ENCODE measurements at places on chromosomes 16 and 17.

DNA sequence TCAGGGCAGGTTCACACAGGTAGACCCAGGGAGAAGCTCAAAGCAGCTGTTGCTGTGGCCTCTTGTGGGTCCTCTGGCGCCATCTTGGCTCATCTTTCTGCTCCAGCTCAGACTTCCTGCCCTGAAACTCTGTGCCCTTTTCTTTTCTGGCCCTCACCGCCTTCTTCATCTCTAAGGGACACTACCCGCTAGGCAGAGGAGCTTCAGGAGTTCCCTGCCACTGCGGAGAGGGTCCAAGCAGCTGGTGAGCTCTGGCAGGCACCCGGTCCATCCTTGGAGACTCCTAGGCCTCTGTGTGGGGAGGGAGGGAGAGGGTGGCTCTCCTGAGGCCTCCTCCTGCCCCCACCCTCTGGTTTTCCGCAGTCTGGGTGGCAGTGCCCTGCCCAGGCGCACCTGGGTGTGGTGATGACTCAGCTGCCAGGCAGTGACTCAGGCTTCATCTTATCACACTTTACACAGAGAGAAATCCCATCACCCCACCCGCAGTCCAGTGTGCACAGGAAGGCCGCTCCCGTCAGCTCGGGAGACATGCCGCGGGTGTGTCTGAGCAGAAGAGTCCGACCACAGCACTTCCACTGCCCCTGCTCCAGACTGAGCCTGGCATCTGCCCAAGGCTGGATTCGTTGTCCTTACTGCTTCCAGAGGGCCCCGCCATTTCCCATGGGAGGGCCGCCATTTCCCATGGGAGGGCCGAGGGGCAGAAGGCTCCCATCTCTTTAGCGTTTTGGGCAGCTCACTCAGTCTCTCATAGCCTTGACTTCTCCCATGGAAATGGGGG, 7.3 kb downstream of the NT5C start:
- no peak for DNase-seq

DNA sequence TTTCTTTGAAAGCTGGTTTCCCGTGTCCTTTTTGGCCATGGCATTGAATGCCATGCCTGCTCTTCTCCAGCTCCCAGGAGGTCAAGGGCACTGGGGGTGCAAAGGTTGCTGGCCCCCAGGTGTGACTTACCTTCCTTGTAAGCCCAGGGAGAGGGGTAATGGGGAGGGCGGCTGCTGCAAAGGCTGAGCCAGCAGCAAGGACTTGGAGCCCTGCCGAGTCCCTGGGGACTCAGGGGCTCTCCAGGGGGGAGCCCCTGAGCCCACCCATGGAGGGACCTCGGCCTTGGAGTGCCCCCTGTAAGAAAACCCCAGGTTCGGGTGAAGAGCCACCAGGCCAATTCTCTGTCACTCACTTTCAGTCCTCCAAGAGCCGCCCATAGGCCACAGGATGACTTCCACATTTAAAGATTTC, 5.9 kb upstream of the CCL22 start:
- DNase-seq: no peak

DNA sequence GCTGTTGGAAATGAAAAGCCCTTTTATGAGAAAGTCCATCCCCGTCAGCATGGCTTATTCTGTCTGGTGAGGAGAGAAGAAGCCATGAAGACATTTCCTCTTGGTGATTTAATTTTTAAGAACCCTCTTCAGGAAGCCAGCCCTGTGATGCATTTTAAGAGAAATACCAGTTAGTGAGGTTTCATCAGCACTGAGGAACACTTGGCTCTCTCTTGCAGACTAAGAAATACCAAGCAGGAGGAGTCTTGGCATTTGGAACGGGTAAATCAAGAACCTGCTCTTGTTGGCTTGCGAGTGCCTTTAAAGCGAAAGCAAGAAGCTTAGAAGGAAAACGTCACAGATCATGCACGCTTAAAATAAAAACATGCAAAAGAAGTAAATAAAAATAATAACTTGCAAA, 17.5 kb downstream of the RAB11FIP3 start:
- no peak for DNase-seq

GRCh38 chr16:70679671-70680494, 6.0 kb downstream of the MTSS2 start:
- no peak for DNase-seq

DNA sequence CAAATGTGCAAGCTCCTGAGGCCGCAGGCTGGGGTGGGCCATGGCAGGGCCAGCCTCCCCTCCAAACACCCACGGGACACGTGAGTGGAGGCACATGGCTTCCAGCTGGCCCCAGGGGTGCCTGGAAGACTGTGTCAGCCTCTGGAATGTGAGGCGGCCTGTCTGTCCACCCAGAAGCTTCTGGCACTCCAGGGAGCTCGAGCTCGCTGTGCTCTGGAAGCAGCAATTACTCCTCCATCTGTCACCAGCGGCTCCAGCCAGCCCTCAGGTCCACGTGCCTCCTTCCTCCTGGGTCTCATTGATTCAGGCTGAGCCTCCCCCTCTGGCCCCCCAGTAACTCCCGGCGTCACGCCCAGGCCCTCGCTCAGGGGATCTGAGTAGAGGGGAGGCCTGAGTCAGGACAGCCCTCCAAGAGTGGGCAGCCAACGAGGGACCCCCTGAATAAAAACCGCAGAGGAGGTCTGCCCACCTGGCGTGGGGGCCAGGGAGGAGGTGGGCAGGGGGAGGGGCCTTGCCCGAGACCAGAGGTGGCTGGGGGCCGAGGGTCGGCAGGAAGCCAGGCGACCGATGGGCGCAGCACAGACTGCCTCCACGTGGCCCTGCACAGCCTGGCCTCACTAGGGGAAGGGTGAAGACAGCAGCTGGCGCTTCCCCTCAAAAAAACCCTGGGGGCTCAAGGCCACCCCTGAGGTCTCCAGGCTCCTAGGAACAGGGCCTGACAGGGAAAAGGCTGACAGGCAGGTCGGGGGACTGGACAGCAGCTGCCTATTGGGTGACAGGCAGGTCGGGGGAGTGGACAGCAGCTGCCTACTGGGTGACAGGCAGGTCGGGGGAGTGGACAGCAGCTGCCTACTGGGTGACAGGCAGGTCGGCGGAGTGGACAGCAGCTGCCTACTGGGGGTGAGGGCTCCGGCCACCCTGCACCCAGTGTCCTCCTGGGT, 11.9 kb downstream of the PIEZO1 start:
- DNase-seq: peak; percentile 45

DNA sequence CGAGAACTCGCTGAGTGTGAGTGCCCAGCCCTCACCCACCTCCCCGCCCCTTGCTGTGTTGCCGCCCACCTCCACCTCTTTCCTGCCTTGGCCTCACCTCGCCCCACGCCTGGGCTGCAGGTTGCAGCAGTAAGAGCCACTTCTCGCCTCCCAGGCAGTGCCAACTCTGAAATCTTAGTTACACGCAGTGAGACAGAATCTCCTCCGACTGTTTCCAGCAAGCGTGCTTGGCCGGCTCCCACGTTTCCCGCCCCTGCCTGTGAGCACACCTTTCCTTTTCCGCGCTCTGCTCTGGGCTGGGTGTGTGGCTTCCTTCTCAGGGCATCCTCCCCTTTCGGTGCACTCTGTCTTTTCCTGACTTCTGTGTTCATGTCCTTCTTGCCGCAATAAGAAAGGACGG, 5.7 kb downstream of the ENGASE start:
- no peak for DNase-seq

GRCh38 chr16:88907768-88908167, 41.3 kb upstream of the PABPN1L start:
- DNase-seq: no peak

GRCh38 chr17:75524970-75525805, at the start of gene LLGL2:
LLGL2 (plus strand) TSS chr17:75525697; CDS start chr17:75543427, 17,730 bp downstream.
- no peak for DNase-seq

- DNase-seq: no peak
Measured at GRCh38 chr16:677316-678190, 2.1 kb downstream of the RHBDL1 start.

- no peak for DNase-seq
Measured at GRCh38 chr17:71436479-71436878, 684.3 kb upstream of the SOX9 start.

GRCh38 chr17:35807371-35808144, 1.7 kb upstream of the TAF15 start:
- no peak for DNase-seq

GRCh38 chr17:21253646-21254441, 634 bp upstream of the NATD1 start:
- no peak for DNase-seq

GRCh38 chr17:80694085-80694991, 149.7 kb downstream of the RPTOR start:
- no peak for DNase-seq

GRCh38 chr17:9255833-9256232, 234.5 kb downstream of the NTN1 start:
- no peak for DNase-seq
